Activated CD8-positive, alpha-beta memory T cell treated with anti-CD3 and anti-CD28 coated beads, Interleukin-2, amount 50 U/mL, for 4 hours (primary cell): ENCODE measurements at places on chromosomes 12 and 14.

DNA sequence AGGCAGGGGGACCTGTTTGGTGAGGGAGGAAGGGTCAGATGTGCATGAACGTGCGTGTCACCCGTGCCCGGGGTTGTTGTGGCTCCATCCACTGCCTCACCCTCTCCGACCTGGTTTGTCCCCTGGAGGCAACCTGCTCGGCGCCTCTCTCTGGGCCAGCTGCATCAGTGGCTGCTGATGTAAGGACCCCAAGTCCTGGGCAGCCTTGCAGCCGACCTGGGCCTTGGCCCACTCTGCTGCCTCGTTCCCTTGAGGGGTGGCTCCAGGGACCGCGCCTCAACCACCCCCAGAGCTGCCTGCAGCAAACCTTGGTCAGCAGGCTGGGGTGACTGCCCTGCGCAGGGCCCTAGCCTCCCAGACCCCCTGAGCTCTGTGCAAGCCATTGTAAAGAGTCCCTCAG lies 351.7 kb downstream of the TMEM121 start:
- peak; percentile 9 for DNase-seq

GRCh38 chr12:43104494-43104893 lies 447.5 kb downstream of the ADAMTS20 start:
- no peak for DNase-seq

GRCh38 chr12:38736821-38737220 lies 168.6 kb downstream of the CPNE8 start:
- DNase-seq, result no peak

GRCh38 chr12:122856999-122857671 lies 21.9 kb downstream of the HIP1R start:
- no peak for DNase-seq

- no peak for DNase-seq
These were observed 60.2 kb downstream of the PLXNC1 start for GRCh38 chr12:94208622-94208966.
